Epithelial cell of proximal tubule (primary cell): ENCODE measurements at places on chromosomes 6 and 20. TPM values are rescaled to one million over a fixed set of nuclear protein-coding genes. Genes with fewer than 3 reads are reported as not detected.

DNA sequence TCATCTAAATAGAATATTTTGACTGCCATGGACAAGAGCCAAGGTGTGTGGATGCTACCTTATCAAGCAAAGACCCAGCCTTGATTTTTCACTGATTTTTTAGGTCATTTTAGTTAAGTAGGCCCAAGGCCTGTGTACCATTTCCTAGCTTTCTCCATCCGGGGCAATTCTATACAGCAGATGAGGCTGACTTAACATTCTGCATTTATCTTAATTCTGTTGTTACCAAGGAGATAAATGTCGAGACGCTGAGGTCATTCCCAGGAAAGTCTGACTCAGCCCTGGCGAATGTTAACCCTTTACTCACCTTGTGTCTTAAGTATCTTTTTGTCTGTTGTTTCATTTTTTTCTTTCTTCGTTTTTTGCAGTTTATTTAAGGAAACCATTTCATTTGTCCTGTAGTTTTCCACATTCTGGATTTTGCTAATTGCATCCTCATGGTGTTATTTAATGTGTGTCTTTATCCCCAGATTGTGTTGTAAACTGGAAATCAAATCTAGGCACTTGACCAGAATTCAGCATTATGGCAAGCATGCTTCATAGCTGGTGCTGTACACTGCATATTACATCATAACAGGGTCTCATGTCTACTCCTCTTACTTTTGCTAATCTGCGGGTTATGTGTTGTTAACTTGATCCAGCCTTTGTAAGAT lies 277.0 kb downstream of the CDKAL1 start:
- peak; percentile 92 for DNase-seq

Gene SLA2
- total RNA-seq = not detected in 2 replicates

Gene POU3F2
- not detected in 2 replicates for total RNA-seq

GRCh38 chr6:285030-285771 lies 7.1 kb upstream of the DUSP22 start:
- no peak for DNase-seq

DNA sequence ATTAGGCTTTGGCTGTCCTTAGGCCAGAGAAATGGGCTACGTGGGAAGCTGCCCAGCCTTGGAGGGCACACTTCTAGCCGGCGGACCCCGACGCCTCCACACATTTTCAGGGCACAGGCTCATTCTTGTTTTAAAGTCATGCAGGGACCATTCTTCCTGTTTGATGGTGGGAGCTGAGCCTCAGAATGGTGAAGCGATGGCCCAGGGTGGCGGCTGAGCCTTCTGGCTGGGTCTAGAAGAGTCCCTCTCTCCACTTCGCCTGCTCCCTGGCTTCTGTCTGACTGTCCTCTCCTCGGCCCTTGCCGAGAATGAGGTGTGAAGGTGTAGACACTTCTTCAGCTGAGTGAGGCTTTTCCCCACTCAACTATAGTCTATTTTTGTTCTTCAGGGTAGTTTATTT lies 114.4 kb downstream of the SULF2 start:
- no peak for DNase-seq

DNA sequence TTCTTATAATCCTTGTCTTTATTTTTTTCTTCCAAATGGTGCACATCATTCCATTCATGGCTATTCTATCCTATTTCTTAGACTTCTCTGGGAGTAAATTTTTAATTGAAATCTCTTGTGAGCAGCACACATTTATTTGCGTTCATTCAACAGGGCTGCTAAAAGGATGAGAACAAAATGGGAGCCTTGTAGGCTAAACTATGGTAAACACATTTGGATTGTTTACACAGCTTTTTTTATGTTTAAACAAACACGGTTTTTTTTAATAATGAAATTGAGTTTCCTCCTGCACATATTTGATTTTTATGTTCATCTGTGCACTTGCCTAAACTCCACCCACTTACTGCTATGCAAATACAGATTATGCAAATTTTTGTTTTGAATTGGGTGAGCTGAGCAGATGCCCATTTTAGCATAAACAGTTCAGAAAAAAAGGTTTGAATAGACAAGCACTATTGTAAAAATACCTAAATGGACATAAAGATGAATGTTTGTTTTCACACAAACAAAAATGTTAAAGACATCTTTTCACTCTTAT lies 92.0 kb downstream of the OLIG3 start:
- DNase-seq = no peak

DNA sequence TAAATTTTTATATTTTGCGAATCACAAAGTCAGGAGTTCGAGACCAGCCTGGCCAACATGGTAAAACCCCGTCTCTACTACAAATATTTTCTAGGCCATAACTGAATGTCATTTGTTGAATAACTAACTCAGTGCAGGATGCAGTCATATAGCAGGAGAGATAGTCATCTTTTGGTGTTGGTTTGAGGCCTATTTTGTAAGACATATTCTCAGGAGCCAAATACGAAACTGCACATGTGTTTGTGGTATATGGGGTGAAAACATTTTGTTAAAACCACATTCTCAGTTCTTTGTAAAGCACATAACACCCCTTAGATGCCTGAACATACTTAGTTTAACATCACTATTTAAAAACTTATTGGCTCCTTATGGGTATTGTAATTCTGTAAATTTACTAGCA lies 4.7 kb upstream of the ENPP5 start:
- DNase-seq = no peak

Gene PCK1
- not detected in 2 replicates for total RNA-seq

- no peak for DNase-seq
These were observed 404.6 kb upstream of the IRAK1BP1 start for GRCh38 chr6:78462728-78463127.

Gene SPATA2
- total RNA-seq = 3.2 and 5.3 TPM in 2 replicates

GRCh38 chr6:157432892-157433265 lies 51.9 kb downstream of the ZDHHC14 start:
- no peak for DNase-seq

GRCh38 chr6:63558278-63558677 lies 14.0 kb upstream of the LOC128125822 start:
- DNase-seq = no peak

- no peak for DNase-seq
These were observed 12.4 kb upstream of the KCNQ2 start for GRCh38 chr20:63484651-63485403.

- DNase-seq = no peak
These were observed 68.2 kb downstream of the RTN4IP1 start for GRCh38 chr6:106560996-106561685.

DNA sequence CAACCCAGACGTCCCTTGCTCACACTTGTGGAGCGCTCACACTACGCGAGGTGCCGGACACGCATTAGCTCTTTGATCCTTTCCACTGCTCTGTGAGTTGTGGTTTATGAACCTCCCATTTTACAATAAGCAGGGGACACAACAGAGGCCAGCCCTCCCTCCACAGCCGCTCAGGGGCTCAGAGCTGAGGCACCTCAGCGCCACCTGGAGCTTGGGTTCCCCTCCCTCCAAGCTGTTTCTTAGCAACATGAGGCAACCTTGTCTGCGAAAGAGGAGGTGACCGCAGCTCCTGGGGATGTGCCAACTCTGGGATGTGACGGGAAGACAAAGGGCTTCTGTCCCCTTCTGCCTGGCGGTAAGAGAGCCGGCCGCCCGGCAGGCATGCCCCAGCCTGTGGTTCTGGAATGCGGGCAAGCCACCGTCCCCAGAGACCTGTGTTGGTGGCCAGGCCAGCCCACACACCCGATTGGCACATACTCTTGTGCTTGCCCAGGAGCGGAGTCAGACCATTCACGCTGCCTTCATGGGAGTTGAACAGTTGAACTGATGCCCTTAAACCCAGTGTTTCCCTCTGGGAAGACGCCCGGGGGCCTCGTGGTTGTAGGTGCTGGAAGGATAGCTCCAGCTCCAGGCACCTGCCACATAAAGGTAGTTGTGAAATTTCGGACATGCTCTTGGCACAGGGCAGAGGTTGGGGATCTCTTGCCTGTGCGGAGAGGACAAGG lies 44.5 kb downstream of the RBM38 start:
- no peak for DNase-seq
